Stimulated activated CD4-positive, alpha-beta T cell treated with anti-CD3 and anti-CD28 coated beads, Interleukin-2, amount 100 ng/mL, for 24 hours (primary cell): ENCODE measurements at places on chromosomes 2 and 18.

GRCh38 chr2:175371378-175371777 is 189.9 kb upstream of the ATP5MC3 start:
- DNase-seq, result no peak

DNA sequence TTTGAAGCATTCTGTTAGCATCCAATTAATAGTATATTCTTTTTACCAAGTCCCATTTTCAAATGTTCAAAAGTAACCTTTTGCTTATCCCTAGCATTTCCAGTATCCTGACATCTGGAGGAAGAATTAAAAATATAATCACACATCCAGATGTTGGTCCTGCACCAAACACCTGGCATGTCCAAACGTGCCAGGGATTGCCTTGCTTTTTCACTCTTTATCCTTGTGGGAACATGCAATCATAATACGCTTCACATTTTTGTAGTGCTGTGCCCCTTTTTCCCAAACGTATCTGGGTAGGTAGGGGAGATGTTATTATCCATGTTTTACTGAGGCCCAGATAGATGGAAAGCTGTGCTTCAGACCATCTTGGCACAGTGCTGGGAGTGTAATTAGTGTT is 133.0 kb downstream of the TPGS2 start:
- no peak for DNase-seq

GRCh38 chr2:130798472-130799218 is 38.1 kb upstream of the ARHGEF4 start:
- no peak for DNase-seq

GRCh38 chr2:227616631-227617030 is 667 bp upstream of the SCYGR4 start:
- DNase-seq, result no peak

DNA sequence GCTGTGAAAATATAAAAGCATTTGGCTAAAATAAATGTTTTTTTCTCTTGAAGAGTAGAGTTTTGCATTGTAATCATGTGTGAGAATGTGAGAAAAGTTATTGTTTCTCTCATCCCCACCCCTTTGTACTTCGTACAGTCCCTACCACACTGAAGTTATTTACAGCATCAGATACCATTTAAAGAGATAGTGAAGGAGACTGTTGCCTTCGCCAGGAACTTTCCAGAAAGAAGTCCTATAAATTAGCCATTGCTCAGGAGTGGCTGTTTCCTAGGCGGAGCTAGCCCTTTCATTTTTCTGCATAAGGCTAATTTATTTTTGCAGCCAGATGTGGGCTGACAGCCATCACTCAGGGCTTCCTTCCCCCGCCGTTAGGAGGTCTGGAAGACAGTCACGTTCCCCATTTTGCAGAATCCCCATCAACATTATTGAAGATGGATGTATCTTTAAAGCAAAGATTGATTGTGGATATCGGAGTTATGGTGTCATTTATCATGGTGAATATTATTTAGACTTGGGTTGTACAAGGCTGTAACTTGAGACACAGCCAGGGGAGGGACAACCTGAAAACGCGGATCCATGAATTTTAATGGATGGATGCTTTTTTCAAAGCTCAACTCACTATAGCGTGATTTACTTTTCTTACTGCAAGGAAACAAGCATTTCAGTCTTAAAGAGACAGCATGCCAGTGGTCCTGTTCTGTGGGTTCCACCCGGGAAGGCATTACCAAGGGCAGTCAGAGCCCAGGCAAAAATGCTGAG is 17.1 kb downstream of the TSHZ1 start:
- no peak for DNase-seq

GRCh38 chr2:64601785-64602391 is 51.8 kb downstream of the SERTAD2 start:
- no peak for DNase-seq

- no peak for DNase-seq
These were observed 214.6 kb downstream of the TSN start for GRCh38 chr2:121969766-121970639.

DNA sequence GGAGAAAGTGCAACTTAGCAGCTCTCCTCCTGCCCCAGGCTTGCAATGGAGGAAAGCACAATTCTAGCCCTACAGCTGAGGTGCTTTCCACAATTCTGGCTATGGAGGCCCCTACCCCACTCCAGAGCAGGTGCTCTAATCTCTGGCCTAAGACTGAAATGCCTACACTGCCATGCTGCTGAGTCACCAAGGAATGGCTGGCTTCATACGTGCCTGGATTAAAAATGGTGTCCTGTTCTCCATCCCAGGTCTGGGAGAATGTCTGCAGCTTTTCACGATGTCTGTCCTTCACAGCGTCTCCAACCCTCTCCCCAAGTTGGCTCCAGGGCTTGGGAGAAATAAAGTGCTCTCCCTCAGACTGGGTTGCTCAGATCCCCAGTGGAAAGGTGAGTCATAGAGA is 48.5 kb downstream of the MBOAT2 start:
- no peak for DNase-seq
